ENCODE measurements at places on chromosomes 7 and 10.

DNA sequence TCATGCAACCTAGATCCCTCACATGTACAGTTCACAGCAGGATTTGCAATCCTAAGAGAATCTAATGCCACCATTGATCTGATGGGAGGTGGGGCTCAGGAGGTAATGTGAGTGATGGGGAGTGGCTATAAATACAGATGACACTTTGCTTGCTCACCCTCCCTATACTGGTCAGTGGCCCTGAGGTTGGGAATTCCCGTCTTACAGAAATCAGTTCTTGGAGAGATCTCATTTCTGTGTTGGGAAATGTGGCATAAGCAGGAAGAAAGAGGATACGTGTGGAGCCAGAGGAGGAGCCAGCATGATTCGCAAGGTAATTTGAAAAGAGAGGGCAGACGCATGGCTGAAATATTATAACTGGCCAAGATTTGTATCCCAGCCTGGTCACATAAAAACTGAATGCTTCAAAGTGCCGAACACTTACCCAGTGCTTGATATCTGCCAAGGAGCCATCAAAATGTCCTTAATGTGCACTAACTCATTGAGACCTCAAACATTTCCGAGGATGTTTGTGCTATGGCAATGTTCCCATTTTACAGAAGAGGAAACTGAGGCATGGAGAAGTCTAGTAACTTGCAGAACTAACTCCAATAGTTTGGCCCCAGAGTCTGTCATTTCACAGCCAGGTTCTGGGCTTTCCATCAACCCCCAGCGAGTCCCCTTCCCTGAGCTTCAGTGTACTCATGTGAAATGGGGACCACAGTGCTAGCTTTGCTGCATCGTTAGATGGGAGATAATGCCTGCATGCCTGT, 5.5 kb upstream of the IKZF1 start:
- DNase-seq = no peak

GRCh38 chr7:30266686-30267085, 17.7 kb upstream of the ZNRF2 start:
- no peak for DNase-seq

DNA sequence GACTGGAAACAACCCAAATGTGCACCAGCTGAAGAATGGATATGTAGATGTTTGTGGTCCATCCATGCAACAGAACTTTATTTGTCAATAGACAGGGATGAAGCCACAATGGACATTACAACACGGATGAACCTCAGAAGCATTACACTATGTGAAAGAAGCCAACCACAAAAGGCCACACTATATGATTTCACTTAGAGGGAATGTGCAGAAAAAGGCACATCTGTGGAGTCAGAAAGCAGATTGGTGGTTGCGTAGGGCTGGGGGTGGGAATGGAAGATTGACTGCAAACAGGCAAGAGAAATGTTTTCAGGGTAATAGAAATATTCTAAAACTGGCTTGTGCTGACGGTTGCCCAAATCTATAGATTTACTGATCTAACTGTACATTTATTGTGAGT, 34.3 kb upstream of the WASHC2A start:
- peak; percentile 41 for DNase-seq

DNA sequence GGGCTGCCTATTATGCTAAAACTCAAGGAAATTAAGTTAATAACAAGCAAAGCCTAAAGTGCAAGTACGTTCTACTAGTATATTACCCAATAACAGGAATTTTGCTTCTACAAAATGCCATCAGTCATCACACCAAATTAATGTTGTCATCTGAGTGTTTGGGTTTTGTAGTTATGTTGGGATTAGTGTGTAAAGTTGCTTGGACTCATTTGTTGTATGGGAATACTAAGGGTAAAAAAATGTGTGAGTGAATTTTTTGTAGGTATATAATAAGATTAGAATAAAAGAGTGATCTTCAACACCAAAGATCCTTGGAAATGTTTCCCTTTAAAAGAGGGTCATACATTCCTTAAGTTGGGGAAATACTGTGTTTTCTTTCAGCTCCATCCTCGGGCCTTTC, 38.6 kb downstream of the NRP1 start:
- no peak for DNase-seq

DNA sequence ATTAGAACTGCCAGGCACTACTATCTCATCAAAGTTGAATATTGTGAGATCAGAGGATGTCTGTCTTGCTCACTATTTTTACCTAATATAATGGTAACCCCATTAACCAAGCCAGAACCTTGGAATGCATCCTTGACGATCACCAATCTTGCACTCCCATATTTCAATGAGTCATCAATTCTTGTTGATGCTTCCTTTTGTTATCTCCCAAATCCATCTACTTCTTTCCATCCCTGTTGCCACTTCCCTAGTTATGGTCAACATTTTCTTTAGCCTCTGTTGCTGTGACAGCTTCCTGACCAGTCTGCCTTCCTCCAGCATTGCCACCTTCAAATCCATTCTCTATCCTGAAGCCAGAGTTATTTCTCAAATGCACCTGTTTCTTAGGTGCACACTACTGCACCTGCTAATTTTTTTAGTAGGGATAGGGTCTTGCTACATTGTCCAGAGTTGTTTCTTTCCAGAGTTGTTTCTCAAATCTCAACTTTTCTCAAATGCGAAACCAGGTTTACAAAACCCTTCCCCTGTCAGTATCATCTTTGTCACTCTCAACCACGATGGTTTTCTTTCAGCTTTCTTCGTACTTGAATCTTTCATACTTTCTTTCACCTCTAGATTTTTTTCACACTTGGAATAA, 15.7 kb downstream of the ITGA8 start:
- no peak for DNase-seq

- DNase-seq = no peak
Measured at GRCh38 chr10:104028823-104029520, 56.7 kb downstream of the COL17A1 start.

DNA sequence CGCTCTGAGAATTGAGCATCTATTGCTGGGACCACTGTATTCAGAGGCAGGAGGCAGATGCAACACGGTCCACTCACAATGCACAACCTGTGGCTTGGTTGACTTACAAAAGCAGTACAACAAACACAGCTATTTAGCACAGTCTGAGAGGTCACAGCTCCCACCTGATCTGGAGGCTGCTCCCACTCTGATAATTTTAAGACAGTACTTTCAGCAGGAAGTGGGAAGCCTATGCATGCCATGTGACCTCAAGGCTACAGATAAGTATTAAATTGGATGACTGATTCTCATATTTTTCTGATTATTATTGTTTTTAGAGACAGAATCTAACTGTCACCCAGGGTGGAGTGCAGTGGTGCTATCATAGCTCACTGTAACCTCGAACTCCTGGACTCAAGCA, 659.3 kb downstream of the PARD3 start:
- DNase-seq = no peak

DNA sequence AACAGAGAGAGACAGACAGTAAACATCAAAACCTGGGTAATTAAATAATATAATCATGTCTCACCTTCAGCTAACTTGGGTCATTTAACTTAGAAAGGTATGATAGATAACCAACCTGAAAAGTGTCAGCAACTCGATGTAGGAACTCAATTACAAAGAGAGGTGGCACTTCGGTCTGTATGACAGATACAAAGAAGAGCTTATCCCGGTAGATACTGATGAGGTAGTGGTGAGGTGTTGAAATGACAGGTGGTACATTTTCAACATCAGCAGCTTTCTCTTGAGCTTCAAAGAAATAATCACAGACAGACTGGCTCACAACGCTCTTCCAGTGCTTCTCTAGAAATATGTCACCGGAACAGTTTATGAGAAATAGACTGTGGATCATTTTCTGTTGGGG, 12.6 kb downstream of the AP3M1 start:
- no peak for DNase-seq

- no peak for DNase-seq
Measured at GRCh38 chr10:117170244-117170643, 27.0 kb upstream of the KCNK18 start.

- no peak for DNase-seq
Measured at GRCh38 chr7:92413550-92413949, 33.7 kb upstream of the GATAD1 start.

DNA sequence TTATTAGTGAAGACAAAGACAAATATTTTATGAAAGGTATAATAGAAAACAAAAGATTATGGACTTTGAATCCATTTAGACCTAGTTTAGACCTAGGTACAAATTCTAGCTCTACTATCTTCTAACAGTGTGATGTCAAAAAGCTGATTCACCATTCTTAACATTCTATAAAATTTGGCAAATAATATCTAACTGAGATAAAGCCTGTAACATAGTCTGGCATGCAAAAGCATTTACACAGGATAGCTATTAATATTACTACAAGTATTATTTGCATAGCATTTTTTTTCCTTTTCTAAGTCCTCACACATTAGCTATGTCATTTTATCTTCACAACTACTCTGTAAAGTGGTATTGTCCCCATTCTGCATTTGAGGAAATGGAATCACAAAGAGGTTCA, 179.6 kb upstream of the LRRTM3 start:
- DNase-seq = no peak
